Osteocyte (in vitro differentiated cells): ENCODE measurements at places on chromosomes 16 and 17.

GRCh38 chr16:14140923-14141322 is 69.8 kb downstream of the MRTFB start:
- DNase-seq, result no peak

GRCh38 chr16:58732545-58733247 is 1.4 kb downstream of the GOT2 start:
- no peak for DNase-seq

GRCh38 chr16:2437032-2437790 is 8.0 kb downstream of the CCNF start:
- DNase-seq, result no peak

GRCh38 chr17:69561462-69561861 is 147.0 kb downstream of the MAP2K6 start:
- no peak for DNase-seq

- no peak for DNase-seq
These were observed 109.1 kb upstream of the CDC42EP4 start for GRCh38 chr17:73420897-73421296.

DNA sequence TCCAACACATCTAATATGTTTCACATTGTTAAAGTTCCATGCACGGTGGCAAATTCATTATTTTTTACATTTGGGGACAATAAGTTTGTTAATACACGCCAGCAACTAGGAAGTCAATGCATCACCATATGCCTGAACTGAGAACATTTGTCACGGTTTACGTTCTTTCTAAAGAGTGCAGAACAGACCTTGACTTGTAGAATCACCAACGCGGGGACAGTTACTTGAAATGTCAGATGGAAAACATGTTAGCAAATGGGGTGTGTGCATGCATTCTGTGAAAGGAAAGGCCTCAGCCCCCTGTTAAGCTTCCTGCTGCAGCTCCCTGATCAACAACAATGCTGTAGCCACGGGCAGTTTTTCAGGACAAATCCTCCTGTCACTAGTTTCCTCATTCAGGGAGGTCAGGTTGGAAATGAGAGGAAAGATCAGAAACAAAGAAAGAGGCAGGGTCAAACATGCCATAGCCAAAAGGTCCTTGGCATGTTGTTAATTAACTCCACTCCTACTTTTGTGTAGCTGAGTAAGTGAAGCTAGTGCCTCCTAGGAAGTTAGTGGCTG is 18.4 kb downstream of the SMIM36 start:
- no peak for DNase-seq

DNA sequence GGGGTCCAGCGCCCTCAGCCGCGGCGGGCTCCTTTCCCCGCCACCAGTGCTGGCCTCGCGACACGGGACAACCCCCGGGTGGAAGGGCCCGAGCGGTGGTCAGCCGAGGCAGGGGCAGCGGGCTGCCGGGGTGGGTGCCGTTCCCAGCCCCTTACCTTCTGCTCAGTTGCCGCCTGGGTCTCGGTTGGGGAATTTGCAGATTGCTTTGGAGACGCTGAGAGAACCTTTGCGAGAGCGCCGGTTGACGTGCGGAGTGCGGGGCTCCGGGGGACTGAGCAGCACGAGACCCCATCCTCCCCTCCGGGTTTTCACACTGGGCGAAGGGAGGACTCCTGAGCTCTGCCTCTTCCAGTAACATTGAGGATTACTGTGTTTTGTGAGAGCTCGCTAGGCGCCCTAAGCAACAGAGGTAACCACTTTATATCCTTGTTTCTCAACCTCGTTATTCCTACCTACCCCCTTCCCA is 381 bp downstream of the CTNS start:
- no peak for DNase-seq

DNA sequence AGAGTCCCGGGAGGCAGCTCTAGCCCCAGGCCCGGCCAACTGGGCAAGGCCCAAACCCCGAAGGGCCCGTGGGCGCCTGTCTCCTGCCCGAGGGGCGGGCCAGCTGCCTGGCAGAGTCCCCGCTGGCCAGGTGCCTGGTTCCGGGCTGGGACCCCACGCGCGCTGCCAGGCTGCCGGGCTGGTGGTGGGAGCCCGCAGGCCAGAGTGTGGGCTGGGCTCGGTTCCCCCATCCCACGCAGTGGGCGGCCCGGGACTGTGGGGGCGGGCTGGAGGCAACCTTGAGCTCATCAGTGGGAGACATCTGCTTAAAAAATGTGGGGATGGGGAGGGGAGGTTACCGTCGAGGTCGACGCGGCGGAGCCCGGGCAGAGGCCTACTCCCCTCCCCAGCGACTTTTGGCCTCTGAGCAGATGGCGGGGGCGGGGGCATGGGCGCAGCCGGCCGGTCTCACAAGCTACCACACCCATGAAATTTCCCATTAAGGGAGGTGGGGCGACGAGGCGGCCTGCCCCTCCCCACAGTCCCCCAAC is 176.4 kb upstream of the GSE1 start:
- DNase-seq, result no peak

DNA sequence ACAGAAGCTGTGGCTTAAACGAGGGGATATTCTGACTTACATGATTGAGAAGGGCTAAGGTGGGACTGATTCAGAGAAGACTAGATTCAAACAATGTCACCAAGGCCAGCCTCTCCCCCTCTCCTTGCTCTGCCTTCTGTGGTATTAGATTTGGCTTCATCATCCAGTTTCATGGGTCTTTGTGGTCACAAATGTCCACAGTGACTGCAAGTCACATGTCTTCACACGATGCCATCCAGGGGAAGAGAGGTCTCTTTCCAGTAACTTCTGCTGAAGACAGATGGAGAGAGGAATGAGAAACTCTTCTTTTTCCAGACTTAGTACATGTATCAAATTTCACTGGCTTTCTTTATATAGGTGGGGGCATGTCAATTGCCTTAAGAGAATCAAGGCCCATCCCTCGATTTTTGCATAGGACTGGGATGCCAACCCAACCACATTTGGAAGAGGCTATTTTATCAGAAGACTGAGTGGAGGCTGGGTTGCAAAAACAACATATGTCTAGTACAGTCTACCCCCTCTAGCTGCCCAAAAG is 57.3 kb upstream of the HNF1B start:
- DNase-seq, result no peak

- no peak for DNase-seq
These were observed 75.3 kb upstream of the MED13 start for GRCh38 chr17:62140376-62140775.

GRCh38 chr17:47823519-47823918 is 1.9 kb upstream of the OSBPL7 start:
- no peak for DNase-seq

- DNase-seq, result no peak
These were observed 237.4 kb upstream of the TOM1L1 start for GRCh38 chr17:54662978-54663876.

DNA sequence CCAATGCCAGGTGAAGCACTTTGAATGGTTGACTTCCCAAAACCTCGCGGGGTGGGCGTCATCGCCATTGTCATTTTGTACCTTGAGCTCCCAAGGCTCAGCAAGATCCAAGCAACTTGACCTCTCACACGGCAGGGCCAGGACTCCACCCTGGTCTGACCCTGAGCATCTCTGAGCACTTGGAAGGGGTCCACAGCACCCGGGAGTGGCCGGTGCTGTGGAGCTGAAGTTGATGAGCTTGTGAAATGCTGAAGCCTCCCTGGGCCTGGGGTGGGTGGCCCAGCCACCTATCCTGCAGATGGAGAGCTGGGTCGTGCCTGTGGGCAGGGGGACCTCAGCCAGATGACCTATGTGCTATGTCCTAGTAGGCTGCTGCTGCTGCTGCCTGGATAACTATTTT is 283.3 kb upstream of the FOXF1 start:
- DNase-seq, result no peak

DNA sequence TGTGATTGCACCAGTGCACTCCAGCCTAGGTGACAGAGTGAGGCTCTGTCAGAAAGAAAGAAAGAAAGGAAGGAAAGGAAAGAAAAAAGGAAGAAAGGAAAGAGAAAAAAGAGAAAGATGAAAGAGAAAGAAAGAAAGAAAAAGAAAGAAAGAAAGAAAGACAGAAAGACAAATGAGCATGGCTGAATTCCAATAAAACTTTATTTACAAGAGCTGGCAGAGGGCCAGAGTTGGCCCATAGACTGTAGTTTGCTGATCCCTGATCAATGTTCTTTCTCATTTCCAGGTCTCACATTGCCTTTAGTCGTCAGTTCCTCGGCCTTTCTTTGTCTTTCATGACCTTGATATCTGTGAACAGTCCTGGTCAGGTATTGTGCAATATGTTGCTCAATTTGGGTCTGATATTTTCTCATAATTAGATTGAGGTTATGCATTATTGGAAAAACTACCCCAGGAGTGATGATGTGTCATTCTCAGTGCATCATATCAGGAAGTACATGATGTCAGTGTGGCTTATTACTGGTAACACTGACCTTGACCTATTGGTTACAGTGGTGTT is 68.5 kb upstream of the MED9 start:
- no peak for DNase-seq

DNA sequence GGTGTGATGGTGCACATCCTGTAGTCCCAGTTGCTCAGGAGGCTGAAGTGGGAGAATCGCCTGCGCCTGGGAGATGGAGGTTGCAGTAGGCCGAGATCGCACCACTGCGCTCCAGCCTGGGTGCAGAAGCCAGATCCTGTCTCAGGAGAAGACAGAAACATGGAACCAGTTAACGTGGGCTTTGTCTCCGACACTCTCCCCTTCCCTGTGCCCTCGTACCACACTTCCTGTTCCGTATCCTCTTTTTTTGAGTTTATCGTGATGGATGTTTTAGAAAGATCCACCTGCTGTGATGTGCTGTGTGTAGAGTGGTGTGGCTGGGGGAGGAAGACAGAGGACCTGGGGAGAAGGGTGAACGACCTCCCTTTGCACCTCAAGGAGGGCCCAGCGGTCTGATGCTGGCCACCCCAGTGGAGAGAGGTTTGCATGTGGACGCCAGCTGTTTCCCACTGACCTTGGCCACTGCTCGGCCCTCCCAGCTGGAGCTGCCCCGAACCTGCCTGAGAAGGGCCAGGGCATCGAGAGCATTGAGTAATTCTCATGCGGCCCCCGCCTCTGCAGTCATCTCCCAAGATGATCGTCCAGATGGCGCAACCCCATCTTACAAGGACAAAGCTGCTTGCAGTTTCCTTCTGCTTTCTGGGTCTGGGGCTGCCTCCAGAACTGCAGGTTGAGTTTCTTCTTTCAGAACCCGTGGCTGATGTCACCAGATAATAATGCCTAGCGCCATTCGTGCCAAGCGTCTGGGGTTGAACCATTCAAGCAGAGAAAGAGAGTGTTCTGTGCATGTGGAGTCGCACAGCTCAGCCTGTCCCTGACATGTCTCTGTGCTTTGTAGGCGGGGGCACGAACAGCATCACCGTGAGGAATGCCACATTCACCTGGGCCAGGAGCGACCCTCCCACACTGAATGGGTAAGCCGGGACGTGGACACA is 126.3 kb downstream of the ABCC1 start:
- no peak for DNase-seq

- no peak for DNase-seq
These were observed 44.8 kb downstream of the PARN start for GRCh38 chr16:14585287-14585686.

GRCh38 chr17:81720267-81721071 is 8.4 kb downstream of the SLC25A10 start:
- DNase-seq, result peak; percentile 84

DNA sequence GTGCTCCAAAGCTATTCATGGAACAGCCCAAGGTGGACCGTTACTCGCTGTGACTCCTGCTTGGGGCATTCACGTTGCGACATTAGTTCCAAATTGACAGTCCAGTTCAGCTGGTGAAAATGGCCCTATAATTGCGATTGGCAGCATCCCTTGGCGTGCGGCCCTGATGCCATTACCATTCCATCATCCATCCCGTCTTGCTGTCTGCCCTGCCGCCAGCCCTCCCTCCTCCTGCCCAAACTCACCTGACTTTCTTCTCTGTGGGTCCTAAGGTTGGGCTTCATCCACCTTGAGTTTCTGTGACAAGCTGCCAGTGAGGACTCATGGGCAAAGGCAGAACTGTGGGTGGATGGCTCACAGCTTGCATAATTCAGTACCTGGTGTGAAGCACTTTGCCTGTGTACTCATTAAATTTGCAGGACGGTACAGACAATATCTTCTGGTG is 104.6 kb downstream of the RPTOR start:
- no peak for DNase-seq

DNA sequence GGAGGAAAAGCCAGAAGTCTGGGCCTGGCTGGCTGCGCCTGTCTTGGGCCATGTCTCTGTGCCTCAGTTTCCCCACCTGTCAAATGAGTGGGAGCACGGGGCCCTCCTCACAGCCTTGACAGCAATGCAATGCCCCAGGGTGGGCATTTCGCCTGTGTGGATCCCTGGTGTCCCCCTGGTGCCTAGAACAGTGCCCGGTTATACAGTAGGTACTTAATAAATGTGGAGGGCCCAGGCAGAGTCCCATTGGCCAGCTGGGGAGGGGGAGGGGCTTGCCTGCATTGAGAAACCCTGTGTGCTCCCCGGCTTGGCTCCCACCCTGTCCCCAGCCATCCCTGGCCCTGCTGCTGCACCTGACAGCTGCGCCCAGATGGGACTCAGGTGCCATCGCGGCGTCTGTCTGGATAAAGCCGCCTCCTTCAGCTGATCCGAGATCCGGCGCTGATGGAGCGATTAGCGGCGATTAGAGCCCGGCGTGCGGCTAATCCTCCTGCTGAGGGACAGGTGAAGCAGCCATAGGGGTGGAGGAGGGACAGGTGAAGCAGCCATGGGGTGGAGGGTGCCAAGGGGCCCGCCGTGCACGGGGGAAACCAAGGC is 12.4 kb downstream of the ZFPM1 start:
- DNase-seq, result no peak

DNA sequence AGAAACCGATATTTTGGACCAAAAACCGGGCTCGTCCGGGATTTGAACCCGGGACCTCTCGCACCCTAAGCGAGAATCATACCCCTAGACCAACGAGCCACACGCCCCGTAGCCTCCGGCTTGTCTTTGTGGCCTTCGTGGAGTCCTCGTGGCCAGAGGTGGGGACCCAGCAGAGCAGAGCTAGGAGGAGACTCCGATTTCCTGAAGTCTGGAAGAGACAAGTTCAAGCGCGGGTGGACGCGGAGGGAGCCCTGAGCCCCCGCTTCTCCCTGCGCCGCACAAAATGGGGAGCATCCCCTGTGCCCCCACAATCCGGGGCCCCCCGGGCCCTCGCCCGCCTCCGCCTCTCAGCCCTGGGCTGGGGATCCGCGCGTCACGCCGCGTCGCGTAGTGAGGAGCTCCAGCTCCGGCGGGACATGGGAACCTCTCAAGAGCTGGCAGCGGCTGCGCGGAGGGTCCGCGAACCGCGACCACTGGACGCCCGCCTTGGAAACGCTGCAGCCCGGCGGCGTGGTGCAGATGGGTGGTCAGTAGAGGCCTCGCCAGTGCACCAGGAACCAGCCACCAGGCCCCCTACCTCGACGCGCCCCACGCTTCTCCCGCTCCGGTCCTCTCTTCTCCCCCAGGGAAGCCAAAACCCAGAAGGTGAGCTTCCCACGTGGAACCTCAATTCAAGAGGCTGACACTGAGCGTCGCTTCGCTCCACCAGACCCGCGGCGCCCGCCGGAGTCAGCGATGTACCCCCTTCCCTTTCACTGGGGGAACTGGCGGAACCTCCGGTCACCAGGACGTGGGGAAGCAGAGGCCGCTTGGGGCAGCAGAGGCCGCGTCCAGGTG is 5.2 kb upstream of the OR1F1 start:
- no peak for DNase-seq
